GM04503 (cell line): ENCODE measurements at places on chromosomes 1 and 21.

DNA sequence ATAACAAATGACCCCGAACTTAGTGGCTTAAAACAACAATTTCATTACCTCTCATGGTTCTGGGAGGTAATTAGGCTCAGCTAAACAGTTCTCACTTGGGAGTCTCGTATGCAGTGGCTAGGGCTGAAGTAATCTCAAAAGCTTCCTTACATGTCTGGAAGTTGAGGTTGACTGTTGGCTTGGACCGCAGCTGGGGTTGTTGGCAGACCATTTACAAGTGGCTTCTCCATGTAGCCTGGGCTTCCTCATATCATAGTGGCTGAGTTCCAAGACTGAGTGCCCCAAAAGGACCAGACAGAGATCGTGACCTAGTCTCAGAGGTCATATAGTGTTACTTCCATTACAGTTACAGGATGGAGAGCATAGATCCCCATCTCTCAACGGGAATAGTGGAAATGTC is 2.4 kb upstream of the POGZ start:
- no peak for DNase-seq

DNA sequence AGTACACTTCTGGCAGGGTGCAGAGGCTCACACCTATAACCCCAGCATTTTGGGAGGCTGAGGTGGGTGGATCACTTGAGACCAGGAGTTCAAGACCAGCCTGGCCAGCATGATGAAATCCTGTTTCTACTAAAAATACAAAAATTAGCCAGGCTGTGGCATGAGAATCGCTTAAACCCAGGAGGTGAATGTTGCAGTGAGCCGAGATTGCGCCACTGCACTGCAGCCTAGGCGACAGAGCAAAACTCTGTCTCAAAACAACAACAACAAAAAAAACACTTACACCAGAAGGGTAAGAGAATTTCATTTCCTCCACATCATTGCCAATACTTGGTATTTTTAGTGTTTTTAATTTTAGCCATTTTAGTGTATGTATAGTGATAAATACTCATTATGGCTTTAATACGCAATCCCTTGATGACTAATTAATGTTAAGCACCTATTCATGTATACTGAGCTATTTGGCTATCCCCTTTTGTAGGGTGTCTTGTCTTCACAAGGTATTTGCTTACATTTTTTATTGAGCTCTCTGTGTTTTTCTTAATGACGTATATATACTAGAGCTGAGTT is 77.1 kb upstream of the TNR start:
- no peak for DNase-seq

- no peak for DNase-seq
Observed at GRCh38 chr1:204301171-204301957, 58.4 kb downstream of the PLEKHA6 start.

- DNase-seq, result no peak
Observed at GRCh38 chr1:231683439-231684165, 57.0 kb downstream of the DISC1 start.

GRCh38 chr1:230337266-230337665 is 88.9 kb downstream of the PGBD5 start:
- no peak for DNase-seq

DNA sequence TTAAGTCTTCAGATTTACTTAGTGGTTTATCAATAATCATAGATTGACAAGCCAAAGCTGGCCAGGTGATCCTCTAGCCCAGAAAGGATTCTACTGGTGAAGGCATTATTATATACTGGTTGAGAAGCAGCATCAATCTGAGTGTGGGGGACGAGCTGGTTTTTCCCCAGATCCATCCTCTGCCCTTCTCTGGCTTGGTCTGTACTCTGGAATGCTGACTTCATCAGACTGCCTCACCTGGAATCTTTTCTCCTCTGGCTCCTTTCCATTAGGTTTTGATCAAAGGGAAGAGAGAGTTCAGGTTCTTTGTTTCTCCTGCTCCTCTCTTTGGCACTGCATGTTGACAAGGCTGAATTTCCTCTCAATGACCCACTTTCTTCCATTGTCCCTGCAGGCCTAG is 93.9 kb downstream of the KCTD3 start:
- DNase-seq, result no peak

GRCh38 chr21:16913010-16913409 is 599.8 kb upstream of the CXADR start:
- DNase-seq, result no peak

DNA sequence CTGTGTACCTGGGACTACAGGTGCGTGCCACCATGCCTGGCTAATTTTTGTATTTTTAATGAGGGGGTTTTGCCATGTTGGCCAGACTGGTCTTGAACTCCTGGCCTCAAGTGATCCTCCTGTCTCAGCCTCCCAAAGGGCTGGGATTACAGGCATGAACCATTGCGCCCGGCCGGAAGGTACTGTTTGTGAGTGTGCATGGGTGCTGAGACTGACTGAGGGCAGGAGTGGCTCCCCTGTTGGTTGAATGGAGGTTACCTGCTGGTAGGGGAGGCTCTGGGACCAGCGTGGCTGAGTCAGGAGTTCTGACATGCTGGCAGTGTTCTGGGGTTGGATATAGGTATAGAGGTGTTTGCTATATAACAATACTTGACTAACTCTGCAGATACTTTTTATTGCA is 10.4 kb downstream of the PRMT2 start:
- DNase-seq, result no peak

- no peak for DNase-seq
Observed at GRCh38 chr1:243917863-243918565, 68.0 kb upstream of the AKT3 start.

GRCh38 chr1:212401838-212402582 is 12.7 kb downstream of the PACC1 start:
- peak; percentile 13 for DNase-seq

GRCh38 chr1:113178106-113178505 is 105.1 kb downstream of the LRIG2 start:
- no peak for DNase-seq

- DNase-seq, result no peak
Observed at GRCh38 chr1:175920381-175920780, 177.0 kb upstream of the TNR start.

DNA sequence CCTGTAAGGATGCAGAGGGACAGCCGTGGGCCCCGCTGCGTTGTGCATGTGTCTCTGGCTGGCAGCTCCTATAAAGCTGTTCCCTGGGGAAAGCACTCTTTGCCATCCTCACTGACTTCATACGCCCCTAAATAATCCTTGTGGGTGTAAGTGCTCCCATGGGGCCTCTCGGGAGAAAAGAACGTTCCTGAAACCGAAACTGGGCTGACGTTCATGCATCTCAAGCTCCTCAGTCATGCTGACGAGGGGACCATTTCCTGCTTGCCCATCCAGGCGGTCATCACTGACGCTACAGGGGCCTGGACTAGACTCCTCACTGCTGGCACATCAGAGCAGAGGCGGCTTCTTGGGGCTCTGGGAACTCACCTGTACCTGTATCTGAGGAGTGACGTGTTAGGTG is 73.1 kb upstream of the USP24 start:
- no peak for DNase-seq

DNA sequence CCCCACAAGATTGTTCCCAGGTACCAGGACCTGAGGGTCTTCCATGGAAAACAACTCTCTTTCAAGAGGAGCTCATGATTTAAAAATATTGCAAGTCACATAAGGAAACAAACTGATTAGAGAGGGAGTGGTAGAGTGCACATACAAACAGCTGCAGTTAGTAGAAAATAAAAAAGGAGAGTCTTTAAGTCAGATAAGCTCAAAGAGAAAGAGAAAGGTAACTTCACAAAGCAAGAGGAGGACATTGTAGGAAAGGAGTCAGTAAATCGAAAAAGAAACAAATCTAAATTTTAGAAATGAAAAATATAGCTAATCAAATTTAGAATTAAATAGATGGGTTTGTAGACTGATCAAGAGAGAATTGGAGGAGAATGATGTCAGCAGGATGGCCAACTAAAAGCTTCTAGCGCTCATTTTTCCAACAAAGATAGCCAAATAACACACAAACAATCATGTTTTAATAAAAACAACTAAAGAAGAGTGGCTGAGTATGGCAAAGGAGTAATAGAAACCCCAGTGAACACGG is 86.1 kb upstream of the CD53 start:
- no peak for DNase-seq

DNA sequence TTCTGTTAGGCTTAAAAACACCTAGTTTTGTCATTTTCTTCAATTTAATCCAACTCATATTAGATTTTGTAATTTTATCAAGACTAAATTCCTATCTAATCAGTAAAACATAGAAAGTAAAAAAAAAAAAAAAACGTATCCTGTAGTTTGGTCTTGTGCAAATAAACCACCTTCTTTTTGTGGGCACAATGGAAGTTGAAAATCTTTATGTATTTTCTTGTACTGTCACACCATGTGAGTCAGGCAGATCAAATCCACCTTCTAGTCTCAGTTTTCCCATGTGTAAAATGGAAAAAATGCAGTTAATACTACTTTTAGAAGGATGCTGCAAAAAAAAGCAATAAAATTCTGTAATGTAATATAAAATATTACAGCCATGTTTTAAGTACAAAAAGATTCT is 129.8 kb downstream of the CYYR1 start:
- DNase-seq, result no peak

DNA sequence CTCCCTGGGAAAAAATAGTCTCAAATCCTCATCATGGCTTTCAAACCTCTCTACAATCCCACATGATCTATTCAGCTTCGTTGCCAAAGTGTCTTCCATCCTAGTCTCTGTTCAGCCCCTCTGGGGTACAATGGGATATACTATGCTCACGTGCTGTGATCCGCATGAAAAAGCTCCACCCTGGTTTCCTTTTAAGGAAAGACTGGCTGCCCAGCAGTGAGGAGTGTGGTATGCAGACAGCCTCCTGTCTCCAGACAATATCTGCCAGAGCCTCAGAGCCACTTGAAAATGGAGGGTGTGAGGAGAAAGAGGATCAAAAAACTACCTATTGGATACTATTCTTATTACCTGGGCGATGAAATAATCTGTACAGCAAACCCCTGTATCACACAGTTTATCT is 194.5 kb downstream of the LHX8 start:
- no peak for DNase-seq

- DNase-seq, result no peak
Observed at GRCh38 chr21:44682580-44683151, 703 bp upstream of the KRTAP12-1 start.

DNA sequence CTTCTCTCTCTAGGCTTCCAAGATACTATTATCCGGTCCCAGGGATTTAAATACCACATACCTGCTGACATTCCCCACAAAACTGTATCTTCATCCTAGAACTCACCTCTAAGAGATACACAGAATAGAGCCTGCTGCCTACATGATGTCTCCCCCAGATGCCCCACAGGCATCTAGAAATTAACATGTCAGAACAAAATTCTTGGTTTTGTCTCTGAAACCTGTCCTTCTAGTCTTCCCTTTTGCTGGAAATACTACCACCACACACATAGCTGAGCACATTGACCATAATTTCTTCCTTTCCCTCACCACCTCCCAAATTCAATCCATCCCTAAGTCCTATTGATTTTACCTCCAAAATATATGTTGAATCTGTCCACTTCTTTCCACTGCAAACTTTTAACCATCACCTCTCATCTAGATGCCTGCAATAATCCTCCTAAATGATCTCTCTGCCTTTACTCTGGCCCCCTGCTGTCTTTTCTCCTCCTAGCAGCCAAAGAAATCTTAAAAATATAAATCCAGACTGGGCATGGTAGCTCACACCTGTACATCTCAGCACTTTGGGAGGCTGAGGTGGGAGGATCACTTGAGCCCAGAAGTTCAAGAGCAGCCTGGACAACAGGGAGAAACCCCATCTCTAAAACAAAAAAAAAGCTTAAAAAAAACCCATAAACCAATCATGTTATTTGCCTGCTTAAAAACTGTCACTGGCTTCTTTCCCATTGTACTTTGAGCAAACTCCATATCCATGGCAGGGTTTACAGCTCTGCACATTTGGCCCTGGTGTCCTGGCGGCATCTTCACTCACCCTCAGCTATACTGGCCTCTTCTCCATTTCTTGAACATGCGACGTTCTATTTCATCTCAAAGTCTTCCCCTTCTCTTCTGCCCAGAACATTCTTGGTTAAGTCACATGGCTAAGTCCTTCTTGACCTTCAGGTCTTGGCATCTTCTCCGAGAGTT is 6.2 kb upstream of the FAM76A start:
- no peak for DNase-seq

DNA sequence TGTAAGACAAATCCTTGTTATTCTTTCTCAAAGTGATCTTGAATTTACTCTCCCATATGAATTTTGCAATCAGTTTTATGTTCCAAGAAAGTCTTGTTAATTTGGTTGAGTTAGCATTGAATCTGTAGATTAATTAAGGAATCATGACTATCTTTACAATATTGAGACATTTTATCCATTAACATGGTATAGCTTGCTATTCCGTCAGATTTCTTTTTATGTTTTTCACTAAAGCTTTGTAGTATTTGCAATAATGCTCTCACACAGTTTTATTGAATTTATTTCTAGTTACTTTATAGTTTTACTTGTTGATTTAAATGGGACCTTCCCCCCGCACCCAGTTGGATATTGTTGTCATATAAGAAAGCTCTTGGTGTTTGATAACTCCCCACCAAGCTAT is 5.8 kb upstream of the EDARADD start:
- DNase-seq, result no peak

DNA sequence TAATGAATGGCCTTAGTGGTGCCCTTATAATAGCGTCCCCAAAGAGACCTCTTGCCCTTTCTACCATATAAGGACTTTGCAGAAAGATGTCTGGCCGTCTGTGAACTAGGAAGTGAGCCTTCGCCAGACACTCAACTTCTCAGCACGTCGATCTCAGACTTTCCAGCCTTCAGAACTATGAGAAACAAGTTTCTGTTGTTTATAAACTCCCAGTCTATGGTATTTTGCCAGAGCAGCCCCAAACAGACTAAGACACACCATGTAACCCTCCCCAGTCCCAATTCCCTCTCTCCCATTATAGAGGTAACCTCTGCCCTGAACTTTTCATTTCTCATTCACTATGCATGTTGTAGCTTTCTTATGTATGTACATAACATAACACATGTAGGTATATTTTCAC is 55.7 kb downstream of the NID1 start:
- no peak for DNase-seq

GRCh38 chr1:156795787-156796186 is 20.9 kb downstream of the SH2D2A start:
- DNase-seq, result no peak

DNA sequence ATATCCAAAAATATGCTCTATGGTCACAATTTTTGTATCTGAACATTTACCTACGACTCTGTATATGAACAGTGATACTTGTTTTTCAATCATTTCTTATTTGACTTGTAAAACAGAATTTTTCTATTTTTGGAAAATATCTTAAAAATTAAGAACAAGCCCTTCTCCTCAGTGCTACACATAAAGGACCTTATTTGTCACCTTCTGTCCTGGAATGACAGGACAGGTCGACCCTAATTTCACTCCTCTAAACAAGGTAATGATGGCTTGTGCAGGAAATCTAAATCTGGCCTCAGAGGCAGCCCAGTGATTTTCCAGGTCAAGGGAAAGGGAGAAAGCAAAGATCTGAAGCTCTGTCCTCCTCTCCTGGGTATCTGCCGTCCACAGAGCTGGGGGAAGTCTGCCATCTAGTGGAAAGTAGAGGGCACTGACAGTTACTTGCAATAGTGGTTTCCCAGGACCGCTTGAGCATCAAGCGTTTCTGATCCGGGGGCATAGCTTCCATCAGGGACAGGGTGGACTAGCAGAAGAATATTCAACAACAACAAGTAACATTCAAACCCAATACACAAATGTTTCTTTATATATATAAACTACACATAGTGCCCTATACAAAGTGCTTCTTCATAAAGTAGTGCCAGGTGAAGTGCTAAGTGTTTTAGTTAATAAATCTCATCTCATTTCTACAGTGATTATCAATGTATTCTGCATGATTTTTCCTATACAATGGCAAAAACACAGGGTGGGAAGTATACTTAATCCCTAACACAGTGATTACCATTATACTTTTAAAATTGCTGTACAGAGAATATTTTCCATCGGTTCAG is 74.6 kb downstream of the SLC25A24 start:
- no peak for DNase-seq
